ENCODE measurements at places on chromosomes 7 and 10. TPM values are rescaled to one million over a fixed set of nuclear protein-coding genes. Genes with fewer than 3 reads are reported as not detected.

The CALHM3 gene
- not detected for polyA plus RNA-seq

GRCh38 chr7:12655161-12655560 lies 32.3 kb upstream of the ARL4A start:
- H3K27me3 ChIP-seq, result no peaks in the 10 kb centered on the region
- H3K4me3 ChIP-seq, result no peak overlapping the region
- no peak for DNase-seq
- H3K27ac ChIP-seq, result no peak overlapping the region

DNA sequence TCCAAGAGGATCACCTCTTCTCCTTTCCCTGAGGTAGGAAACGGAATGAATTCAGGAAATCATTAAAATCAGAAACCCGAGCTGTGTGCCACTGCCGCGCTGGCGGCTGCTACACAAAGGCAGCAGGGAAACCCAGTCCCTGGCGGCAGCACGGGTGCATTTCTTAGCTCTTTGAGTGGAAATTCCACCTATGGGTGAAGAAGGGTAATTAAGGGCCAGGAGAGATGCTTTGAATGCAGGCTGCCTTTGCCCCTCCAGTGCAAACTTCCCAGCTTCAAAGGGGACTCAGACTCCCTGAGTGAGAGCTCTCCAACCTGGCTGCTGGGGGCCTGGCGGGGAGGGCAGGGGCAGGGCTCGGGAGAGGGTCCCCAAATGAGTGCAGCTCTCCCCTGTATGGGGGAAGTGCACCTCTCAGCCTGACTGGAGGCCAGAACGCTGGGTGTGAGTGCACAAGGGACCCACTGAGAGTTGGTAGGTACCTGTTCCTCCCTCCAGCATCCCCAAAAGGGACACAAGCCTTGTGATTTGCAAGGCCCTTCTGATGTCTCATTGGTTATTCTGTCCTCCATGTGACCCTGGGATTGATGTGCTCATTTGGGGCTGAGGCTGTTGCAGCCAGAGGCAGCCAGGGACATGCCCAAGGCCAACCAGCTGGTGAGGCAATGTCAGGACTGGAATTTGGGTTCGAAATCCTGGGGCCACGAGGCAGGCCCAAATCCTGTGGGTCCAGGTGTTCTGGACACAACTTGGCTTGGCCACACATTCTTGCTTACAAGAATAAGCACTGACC lies 16.3 kb upstream of the ZMIZ1 start:
- no peaks in the 10 kb centered on the region for H3K36me3 ChIP-seq
- no peak overlapping the region for H3K4me3 ChIP-seq
- no peak for DNase-seq

- H3K36me3 ChIP-seq, result peaks cover 21% of the 10 kb centered on the region
- peaks cover 75% of the 10 kb centered on the region for H3K4me1 ChIP-seq
- no peak overlapping the region for H3K27ac ChIP-seq
These were observed 82.4 kb downstream of the SHH start for GRCh38 chr7:155729847-155730246.

DNA sequence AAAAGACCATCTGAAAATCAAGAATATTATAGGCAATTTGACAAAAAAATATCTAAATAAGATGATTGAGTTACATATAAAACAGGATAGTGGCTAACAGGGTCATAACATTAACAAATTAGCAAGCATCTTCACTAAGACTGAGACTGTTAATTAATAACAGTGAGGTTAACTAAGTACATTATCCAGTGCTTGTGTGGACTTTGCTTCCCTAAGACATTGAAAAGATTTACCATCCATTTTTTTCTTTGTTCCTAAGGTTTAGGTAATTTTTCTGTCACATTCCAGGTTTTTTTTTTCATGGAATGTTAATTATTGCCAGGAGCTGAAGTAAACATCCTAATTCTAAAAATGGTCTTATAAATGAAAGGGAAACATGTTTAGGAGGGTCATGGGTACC lies 227.6 kb downstream of the ANKRD7 start:
- no peak for DNase-seq
- no peaks in the 10 kb centered on the region for H3K27me3 ChIP-seq
- H3K4me3 ChIP-seq, result no peak overlapping the region
- no peaks in the 10 kb centered on the region for H3K4me1 ChIP-seq
- no peaks in the 10 kb centered on the region for H3K36me3 ChIP-seq

DNA sequence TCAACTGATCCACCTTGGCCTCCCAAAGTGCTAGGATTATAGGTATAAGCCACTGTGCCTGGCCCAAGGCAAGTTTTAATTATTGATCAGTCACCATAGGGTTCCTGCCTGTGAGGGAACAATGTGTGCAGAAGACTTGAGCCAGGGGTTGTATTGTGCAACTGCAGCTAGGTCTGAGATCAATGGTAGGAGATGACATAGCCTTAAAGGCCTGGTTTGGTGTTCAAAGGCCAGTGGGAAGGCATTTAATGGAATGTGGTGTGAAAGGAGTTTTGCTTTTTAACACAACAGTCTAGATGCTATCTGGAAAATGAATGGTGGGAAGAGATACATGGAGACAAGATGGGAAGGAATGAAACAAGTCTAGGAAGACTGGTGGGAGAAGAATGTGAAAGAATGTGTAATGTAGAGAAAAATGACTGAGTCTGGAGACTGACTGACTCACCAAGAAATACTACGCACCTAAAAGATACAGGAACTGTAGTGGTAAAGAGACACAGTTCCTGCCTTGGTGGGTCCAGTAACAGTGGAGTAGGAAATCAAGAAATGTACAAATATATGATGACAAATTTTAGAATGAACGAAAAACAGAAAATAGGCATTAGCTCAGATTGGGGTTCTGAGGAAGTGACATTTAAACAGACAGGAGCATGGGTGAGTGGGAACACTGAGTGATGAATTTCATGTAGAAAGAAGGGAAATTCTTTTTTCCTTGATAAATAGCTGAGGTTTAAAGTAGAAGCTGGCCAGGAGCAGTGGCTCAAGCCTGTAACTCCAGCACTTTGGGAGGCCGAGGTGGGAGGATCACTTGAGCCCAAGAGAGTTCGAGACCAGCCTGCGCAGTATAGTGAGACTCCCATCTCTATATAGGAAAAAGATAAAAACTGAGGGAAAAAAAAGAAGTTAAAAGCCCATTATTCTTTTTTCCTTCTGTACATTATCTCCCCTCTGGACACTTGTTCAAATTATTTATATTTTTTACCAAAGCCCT lies 9.4 kb downstream of the HNRNPF start:
- peak overlapping the region; percentile 7 for H3K4me3 ChIP-seq
- H3K36me3 ChIP-seq, result peaks cover 10% of the 10 kb centered on the region
- no peak for DNase-seq
- peaks cover 23% of the 10 kb centered on the region for H3K27me3 ChIP-seq
- H3K4me1 ChIP-seq, result peaks cover 95% of the 10 kb centered on the region
- peak overlapping the region; percentile 93 for H3K27ac ChIP-seq

Measured in immature natural killer cell (primary cell).